ENCODE measurements at places on chromosomes 6 and 20. TPM values are rescaled to one million over a fixed set of nuclear protein-coding genes. Genes with fewer than 3 reads are reported as not detected.

DNA sequence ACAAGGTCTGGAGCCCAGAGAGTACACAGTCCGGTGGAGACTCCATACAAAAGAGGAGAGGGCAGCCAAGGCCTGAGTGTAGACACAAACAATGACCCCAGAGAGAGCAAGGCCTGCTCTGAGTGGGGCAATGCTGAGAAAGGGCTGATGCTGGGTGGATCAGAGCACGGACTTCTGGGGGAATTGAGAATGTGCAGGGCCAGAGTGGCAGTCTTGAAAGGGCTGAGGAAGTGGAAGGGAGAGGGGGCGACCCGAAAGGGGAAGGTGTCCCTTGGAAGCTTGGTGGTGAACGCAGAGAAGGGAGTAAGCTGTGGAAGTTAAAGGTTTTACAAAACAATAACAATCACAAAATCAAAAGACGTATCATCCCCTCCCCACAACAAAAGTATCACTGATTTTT lies 12.0 kb upstream of the GRM4 start:
- H3K36me3 ChIP-seq = no peaks in the 10 kb centered on the region
- DNase-seq = peak; percentile 14
- H3K27ac ChIP-seq = no peak overlapping the region
- H3K4me1 ChIP-seq = no peaks in the 10 kb centered on the region
- no peak overlapping the region for H3K4me3 ChIP-seq

DNA sequence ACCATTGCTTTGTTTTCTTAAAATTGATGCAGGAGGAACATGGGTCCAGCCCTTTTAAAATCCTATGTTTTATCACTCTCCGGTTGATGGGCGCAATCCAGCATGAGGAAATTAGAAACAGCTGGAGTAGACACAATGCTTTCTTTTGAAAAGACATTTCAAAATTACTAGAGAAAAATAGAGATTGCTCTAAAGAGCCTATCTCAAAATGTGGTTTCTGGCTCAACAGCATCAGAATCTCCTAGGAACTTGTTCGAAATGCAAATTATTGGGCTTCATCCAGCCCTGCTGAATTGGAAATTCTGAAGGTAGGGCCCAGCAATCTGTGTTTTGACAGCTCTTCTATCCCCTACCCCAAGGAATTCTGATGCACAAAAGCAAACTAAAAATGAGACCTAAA lies 190.8 kb upstream of the BMP2 start:
- no peak for DNase-seq
- no peaks in the 10 kb centered on the region for H3K27me3 ChIP-seq
- no peak overlapping the region for H3K27ac ChIP-seq
- H3K36me3 ChIP-seq = no peaks in the 10 kb centered on the region

GRCh38 chr6:139187489-139187888 lies 52.6 kb downstream of the HECA start:
- DNase-seq = no peak
- H3K36me3 ChIP-seq = no peaks in the 10 kb centered on the region
- H3K4me1 ChIP-seq = no peaks in the 10 kb centered on the region
- H3K27me3 ChIP-seq = no peaks in the 10 kb centered on the region
- no peak overlapping the region for H3K27ac ChIP-seq

- H3K36me3 ChIP-seq = no peaks in the 10 kb centered on the region
- H3K4me1 ChIP-seq = no peaks in the 10 kb centered on the region
- no peaks in the 10 kb centered on the region for H3K27me3 ChIP-seq
- H3K27ac ChIP-seq = no peak overlapping the region
- no peak overlapping the region for H3K4me3 ChIP-seq
These were observed 65.3 kb downstream of the AIG1 start for GRCh38 chr6:143125864-143126573.

DNA sequence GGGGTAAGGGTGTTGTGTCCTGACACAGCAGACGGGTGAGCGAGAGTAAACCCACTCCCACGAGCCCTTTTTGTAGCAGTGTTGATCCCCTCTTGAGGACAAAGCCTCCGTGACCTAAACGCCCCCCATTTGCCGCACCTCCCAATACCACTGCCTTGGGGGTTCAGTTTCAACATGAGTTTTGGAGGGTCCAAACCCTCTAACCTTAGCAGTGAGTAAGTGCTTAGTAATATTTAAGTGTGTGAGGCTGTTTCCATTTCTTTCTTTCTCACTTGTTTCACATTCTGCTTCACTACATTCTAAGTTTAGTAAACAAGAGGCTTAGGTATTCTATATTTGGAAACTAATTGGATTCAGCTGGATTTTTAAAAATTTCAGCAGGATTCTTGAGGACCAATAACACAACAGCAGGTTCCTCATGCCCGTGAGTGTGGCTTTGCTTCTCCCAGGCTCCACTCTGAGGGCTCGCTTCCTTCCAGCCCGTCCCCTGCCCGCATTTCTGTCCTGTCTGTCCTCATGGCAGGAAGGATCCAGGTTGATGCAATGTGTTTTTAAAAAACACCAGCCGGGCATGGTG lies 41.2 kb downstream of the SNX9 start:
- no peak for DNase-seq
- no peaks in the 10 kb centered on the region for H3K36me3 ChIP-seq
- no peaks in the 10 kb centered on the region for H3K27me3 ChIP-seq
- H3K4me1 ChIP-seq = peaks cover 65% of the 10 kb centered on the region
- H3K27ac ChIP-seq = no peak overlapping the region
- no peak overlapping the region for H3K4me3 ChIP-seq

- H3K36me3 ChIP-seq = no peaks in the 10 kb centered on the region
- DNase-seq = no peak
- no peaks in the 10 kb centered on the region for H3K4me1 ChIP-seq
These were observed 81.7 kb downstream of the PERP start for GRCh38 chr6:138025528-138025978.

GRCh38 chr20:37935435-37935834 lies 32.5 kb downstream of the VSTM2L start:
- no peak overlapping the region for H3K27ac ChIP-seq
- DNase-seq = peak; percentile 47
- H3K36me3 ChIP-seq = no peaks in the 10 kb centered on the region
- H3K4me3 ChIP-seq = no peak overlapping the region
- H3K27me3 ChIP-seq = no peaks in the 10 kb centered on the region
- no peaks in the 10 kb centered on the region for H3K4me1 ChIP-seq

The RAET1L gene
- polyA plus RNA-seq = not detected

The OXT gene
- not detected for polyA plus RNA-seq

The SRPK1 gene
- 36.6 TPM for polyA plus RNA-seq

The BEND3 gene
- 0.60 TPM for polyA plus RNA-seq
